ENCODE measurements at places on chromosomes 6 and 20.

DNA sequence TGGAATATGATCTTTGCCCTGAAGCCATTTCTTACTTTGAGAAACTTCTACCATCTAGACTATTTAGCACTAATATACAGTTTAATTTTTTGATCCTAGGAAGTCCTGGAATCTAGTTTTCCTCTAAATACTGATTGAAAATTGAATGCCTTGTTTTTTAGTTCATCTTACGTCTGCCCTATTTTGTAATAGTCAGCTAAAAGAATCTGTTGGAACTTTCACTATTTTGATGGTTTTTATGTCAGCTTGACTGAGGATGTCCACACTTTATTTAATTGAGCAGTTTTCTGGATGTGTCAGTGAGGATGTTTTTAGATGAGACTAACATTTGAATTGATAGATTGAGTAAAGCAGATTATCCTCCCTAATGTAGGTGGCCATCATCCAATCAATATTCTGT lies 8.4 kb downstream of the OR12D2 start:
- no peaks in the 10 kb centered on the region for H3K27me3 ChIP-seq
- H3K27ac ChIP-seq: no peak overlapping the region
- no peak for DNase-seq
- H3K4me1 ChIP-seq: no peaks in the 10 kb centered on the region
- no peaks in the 10 kb centered on the region for H3K36me3 ChIP-seq
- H3K4me3 ChIP-seq: no peak overlapping the region

DNA sequence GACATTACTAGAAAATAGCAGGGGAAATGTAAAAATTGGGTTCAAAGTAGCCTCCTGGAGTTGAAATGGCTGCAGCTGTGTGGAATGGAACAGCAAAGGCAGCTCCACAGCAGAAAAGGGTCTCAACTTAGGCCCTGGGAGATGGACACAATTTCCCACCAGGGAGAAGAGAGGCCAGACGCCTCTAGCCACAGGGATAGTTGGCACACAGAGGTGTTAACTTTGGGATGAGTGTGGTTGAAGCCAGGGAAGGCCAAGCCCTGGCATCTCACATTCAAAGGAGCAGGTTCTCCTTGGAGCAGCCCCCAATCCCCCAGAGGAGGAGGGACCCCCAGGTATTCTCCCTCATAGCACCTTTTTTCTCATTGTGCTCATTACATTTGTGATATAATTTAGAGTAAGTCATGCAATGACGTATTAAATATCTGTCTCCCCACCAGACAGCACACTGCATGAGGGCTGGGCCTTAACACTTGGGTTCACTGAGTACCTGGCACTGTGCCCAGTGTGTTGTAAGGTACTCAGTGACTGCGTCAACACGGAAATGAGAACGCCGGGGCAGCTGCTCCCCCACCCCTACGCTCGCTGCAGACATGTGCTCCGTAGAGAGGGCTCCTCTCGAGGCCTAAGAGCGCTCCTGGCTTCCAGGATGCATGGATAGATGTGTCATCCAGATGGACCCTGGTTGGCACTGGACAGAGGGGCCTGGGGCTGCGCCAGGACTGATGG lies 76.0 kb upstream of the CD93 start:
- no peaks in the 10 kb centered on the region for H3K36me3 ChIP-seq
- peaks cover 7% of the 10 kb centered on the region for H3K27me3 ChIP-seq
- H3K4me3 ChIP-seq: no peak overlapping the region
- peaks cover 43% of the 10 kb centered on the region for H3K4me1 ChIP-seq

DNA sequence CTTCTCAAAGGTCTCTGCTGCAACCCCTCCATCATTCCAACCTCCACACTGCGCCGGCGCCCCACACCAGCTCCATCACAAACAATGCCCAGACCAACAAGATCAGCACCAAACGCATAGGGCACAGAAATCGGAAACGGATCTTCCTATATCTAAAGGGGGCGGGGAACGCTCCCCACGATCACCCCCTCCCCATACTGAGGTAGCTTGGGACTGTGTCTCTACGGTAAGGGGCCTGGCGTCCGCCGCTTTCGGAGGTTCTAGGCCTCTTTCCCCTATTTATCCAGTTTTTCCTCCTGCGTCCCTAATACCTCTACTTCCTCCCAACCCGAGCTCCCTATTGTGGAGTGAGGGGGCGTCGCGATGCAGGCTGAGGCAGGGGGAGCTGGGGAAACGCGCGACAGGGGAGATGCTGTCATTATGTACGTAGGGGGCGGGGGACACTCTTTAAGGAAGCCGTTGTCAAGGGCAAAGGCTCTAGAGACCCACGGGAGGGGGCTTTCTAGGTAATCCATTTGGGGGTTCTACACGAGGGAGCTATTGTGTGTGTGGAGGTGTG lies 909 bp downstream of the DNAAF9 start:
- no peaks in the 10 kb centered on the region for H3K36me3 ChIP-seq
- peak overlapping the region; percentile 93 for H3K4me3 ChIP-seq
- peaks cover 24% of the 10 kb centered on the region for H3K4me1 ChIP-seq
- peak; percentile 12 for DNase-seq
- peaks cover 6% of the 10 kb centered on the region for H3K27me3 ChIP-seq

DNA sequence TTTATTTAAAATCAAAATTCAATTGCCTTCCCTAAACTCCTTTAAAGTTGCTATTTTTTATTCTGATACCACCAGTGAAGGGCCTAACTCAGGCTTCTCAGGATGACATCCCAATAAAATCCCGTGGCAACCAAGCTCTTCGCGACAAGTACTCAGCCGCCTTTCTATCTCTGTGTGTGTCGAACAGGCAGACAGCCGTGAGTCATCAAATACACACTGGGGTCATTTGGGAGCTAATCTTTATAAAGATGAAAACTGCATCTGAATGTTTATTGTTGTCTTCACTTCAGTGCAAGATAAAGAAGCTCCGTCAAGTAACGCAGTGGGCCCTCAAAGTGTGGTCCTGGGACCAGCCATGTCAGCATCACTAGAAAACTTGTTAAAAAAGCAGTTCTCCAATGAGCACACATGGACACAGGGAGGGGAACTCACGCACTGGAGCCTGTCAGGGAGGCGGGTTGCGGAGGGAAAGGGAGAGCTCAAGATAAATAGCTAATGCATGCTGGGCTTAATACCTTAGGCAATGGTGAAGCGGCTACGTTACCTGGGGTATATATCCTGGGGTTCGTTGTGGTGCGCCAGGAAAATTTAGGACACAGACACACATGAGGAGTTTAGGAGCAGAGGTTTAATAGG lies 119.3 kb downstream of the RNF144B start:
- H3K4me1 ChIP-seq: peaks cover 19% of the 10 kb centered on the region
- DNase-seq: no peak
- H3K36me3 ChIP-seq: no peaks in the 10 kb centered on the region
- H3K4me3 ChIP-seq: no peak overlapping the region
- no peak overlapping the region for H3K27ac ChIP-seq

DNA sequence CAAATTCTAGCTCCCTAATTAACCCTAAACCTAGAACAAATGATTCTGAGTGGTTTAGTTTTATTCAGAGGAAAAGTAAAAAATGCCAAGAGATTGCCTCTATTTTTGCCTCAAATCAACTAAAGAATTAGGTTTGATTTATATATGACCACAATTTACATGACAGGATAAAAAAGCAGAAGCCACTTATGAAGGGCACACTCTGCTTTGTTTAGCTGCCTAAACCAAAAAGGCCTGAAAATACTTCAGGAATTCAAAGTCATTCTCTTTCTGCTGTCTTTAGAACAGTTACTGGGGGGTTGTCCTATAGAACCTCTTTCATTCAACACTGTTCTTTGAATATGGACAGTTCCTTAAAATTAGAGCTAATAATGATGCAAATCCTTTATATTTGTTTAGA lies 5.3 kb downstream of the FBXO5 start:
- H3K27ac ChIP-seq: no peak overlapping the region
- no peak for DNase-seq
- no peaks in the 10 kb centered on the region for H3K36me3 ChIP-seq
- H3K4me1 ChIP-seq: peaks cover 19% of the 10 kb centered on the region
- no peak overlapping the region for H3K4me3 ChIP-seq

DNA sequence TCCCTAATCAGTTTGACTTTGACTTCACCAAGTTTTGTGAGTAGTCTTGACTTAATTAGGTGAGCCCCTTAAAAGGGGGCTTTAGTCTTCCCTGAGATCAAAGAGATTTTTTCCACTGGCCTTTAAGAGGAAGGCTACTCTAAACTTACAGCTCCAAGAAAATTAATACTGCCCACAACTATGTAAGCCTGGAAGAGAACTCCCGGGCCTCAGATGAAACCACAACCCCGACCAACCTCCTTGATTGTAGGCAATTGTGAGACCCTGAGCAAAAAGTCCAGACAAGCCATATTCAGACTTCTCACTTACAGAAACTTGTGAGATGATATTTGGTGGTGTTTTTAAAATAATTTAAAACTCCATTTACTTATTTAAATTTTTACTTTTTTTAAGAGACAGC lies 18.1 kb downstream of the SNX3 start:
- no peak for DNase-seq
- H3K27me3 ChIP-seq: peaks cover 3% of the 10 kb centered on the region
- H3K4me3 ChIP-seq: no peak overlapping the region
- H3K4me1 ChIP-seq: no peaks in the 10 kb centered on the region

- peaks cover 12% of the 10 kb centered on the region for H3K4me1 ChIP-seq
- H3K36me3 ChIP-seq: peaks cover 3% of the 10 kb centered on the region
- H3K27me3 ChIP-seq: peaks cover 22% of the 10 kb centered on the region
- H3K27ac ChIP-seq: no peak overlapping the region
- peak overlapping the region; percentile 47 for H3K4me3 ChIP-seq
These were observed 2.4 kb upstream of the FOXA2 start for GRCh38 chr20:22586645-22587310.
